ENCODE measurements at places on chromosomes 4 and X. TPM values are rescaled to one million over a fixed set of nuclear protein-coding genes. Genes with fewer than 3 reads are reported as not detected.

The ARL9 gene
- polyA plus RNA-seq: 1.8 TPM

The CSAG3 gene
- not detected for polyA plus RNA-seq

The CDKL2 gene
- polyA plus RNA-seq: 10.5 TPM

The GLUD2 gene
- polyA plus RNA-seq: 5.4 TPM

The DMD gene
- polyA plus RNA-seq: 18.8 TPM

The FAM9B gene
- polyA plus RNA-seq: 0.11 TPM

The ATP8A1 gene
- 27.3 TPM for polyA plus RNA-seq

The CT83 gene
- not detected for polyA plus RNA-seq

The RPS6KA6 gene
- polyA plus RNA-seq: 19.8 TPM

The ENPP6 gene
- polyA plus RNA-seq: 4.4 TPM

The GASK1B gene
- 36.1 TPM for polyA plus RNA-seq

The FAM114A1 gene
- polyA plus RNA-seq: 35.9 TPM

The ANKRD17 gene
- polyA plus RNA-seq: 75.5 TPM

The NKX3-2 gene
- polyA plus RNA-seq: not detected

The CLNK gene
- 0.52 TPM for polyA plus RNA-seq

The VSIG4 gene
- 8.1 TPM for polyA plus RNA-seq

The TKTL1 gene
- polyA plus RNA-seq: 0.24 TPM

The BBS12 gene
- 13.3 TPM for polyA plus RNA-seq

The EPHA5 gene
- 0.79 TPM for polyA plus RNA-seq

Measured in renal cortex interstitium (tissue), 15 donors.